ENCODE measurements at places on chromosomes 1 and 21. TPM values are rescaled to one million over a fixed set of nuclear protein-coding genes. Genes with fewer than 3 reads are reported as not detected.

DNA sequence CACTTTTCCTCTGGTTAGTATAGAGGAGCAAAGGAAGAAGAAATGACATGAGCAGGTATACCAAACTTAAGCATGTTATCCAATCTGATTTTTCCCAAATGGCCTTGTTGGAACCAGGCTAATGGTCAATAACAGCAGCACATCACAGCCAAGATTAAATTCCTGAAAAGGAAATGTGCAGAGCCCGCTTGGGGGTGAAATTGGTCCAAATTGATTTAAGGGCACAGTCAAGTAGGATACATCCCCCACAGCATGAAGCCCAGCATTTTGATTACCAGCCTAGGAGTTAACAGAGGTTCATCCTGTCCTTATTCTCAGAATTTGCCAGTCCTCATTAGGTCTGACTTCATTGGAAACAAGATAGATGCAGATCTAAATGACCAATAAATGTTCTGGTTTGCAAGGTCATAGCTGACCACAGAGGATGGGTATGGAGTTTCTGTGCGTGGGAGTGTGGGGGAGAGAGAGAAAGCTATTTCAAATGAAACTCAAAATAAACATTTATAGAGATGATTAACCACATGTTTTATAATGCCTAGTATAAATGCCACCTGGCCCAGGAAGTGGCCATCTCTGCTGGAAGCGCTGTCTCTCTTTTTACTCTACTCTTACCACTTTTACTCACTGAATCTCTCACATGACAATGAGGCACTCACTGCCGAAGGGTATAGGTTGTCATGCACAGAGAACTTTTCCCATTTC, 38.7 kb downstream of the RGS5 start:
- peaks cover 2% of the 10 kb centered on the region for H3K27me3 ChIP-seq
- H3K4me3 ChIP-seq: no peak overlapping the region
- H3K36me3 ChIP-seq: no peaks in the 10 kb centered on the region
- no peak overlapping the region for H3K27ac ChIP-seq
- H3K4me1 ChIP-seq: no peaks in the 10 kb centered on the region

DNA sequence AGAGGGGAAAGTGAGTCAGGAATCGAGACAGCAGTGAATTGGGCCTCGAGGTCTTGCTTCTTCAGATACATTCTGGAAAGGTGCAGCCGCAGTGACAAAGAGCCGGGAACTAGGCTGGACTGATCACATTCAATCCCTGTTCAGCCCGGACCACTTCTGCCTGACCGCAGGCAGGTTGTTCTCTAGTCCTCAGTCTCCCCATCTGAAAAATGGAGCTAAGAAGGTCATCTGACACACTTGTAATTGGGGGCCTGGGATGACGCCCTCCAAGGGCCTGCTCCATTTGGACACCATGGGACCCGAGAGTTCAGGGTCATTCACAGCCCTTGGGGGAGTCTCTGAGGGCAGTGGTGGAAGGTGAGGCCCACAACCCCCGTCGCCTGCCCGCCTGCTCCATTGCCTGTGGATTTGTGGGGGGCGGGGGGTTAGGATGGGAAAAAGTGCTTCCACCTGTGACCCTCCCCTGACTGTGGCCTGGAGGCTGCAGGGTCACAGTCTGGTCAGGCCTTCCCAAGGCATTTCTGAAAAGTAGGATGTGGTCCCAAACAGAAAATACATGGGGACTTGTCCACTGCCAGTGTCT, 87.9 kb upstream of the CSF3R start:
- DNase-seq: no peak
- peaks cover 69% of the 10 kb centered on the region for H3K4me1 ChIP-seq

The ADORA3 gene
- not detected for total RNA-seq

DNA sequence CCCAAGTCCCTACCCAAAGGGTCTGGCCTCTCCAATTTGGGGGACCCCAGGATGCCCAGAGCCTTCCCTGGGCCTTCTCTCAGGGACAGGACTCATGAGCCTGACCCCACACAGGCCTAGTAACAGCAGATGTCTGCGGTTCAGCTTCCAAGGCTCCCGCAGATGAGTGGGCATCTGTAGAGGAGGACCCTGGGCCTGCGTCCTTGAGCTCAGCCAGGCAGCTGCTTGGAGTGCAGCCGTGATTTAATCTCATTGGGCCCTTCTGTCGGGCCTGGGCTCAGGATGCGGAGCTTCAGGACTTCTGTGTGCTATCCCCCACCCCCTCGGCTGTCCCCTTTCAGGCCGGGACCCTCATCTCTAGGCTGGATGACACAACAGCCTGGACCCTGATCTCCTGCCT, 35.4 kb downstream of the IGSF21 start:
- H3K4me1 ChIP-seq: peaks cover 1% of the 10 kb centered on the region
- H3K36me3 ChIP-seq: no peaks in the 10 kb centered on the region
- no peak overlapping the region for H3K4me3 ChIP-seq

DNA sequence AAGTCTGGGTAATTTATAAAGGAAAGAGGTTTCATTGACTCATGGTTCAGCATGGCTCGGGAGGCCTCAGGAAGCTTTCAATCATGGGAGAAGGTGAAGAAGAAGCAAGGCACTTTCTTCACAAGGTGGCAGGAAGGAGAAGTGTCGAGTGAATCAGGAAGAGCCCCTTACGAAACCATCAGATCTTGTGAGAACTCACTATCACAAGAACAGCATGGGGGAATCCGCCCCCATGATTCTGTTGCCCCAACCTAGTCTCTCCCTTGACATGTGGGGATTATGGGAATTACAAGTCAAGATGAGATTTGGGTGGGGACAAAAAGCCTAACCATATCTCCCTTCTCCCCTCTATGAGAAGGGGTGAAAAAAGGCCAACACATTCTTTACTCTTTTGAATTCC, 11.2 kb upstream of the IVNS1ABP start:
- no peaks in the 10 kb centered on the region for H3K4me1 ChIP-seq
- no peak for DNase-seq
- no peak overlapping the region for H3K27ac ChIP-seq
- no peak overlapping the region for H3K4me3 ChIP-seq

DNA sequence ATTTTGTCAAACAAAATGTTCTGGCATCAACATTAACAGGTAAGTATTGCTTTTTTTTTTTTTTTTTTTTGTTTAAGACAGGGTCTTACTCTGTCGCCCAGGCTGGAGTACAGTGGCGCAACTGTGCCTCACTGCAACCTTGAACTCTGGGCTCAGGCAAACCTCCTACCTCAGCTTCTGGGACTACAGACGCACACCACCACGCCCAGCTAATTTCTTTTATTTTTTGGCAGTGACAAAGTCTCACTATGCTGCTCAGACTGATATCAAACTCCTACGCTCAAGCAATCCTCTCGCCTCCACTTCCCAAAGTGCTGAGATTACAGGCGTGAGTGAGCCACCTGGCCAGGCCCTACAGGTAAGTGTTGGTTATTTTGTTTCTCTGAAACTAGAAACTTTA, 2.4 kb downstream of the TUT4 start:
- peaks cover 2% of the 10 kb centered on the region for H3K27me3 ChIP-seq
- no peak overlapping the region for H3K27ac ChIP-seq
- DNase-seq: no peak
- peaks cover 3% of the 10 kb centered on the region for H3K4me1 ChIP-seq
- peaks cover 5% of the 10 kb centered on the region for H3K36me3 ChIP-seq

The ZNF697 gene
- 41.9 TPM for total RNA-seq

- no peaks in the 10 kb centered on the region for H3K36me3 ChIP-seq
- peak; percentile 52 for DNase-seq
- no peak within 1 kb of the TSS for H3K27ac ChIP-seq
- H3K4me1 ChIP-seq: peaks cover 8% of the 10 kb centered on the region
- H3K4me3 ChIP-seq: peak within 1 kb of the TSS; percentile 77
Measured at GRCh38 chr21:41425954-41426675, at the start of gene MX1. TSS of gene MX1 (plus strand) at chr21:41426239. CDS start at chr21:41432071, 5,832 bp downstream.

DNA sequence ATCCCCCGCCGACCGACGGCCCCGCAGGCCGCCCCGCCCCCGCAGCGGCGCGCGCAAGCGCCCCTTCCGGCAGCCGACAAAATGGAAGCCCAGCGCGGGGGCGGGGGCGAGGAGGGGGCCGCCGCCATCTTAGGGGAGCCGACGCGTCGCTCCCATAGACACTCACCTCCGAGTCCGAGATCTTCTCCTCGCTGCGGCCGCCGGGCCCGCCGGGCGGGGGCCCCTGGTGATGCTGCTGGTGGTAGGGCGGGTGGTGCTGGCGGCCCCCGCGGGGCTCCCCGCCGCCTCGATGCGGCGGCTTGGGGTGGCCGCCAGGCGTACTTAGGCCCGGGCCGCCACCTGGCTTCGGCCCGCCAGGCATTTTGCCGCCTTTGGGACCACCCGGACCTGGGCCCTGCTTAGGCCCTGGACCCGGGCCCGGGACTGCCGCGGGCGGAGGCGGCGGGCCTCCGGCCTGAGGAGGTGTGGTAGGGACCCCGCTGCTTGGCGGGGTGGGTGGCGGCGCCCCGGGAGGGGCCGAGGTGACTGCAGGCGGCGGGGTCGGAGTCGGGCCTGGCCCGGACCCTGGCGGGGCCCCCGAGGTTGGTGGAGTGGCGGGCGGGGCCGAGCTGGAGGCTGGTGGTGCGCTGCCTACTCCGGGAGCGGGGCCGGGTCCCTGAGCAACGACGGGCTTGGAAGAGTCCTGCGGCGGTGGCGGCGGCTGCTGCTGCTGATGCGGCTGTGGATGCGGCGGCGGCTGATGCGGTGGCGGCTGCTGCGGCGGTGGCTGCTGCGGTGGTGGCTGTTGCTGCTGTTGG, 691 bp downstream of the SFPQ start:
- H3K36me3 ChIP-seq: peaks cover 18% of the 10 kb centered on the region
- peaks cover 9% of the 10 kb centered on the region for H3K27me3 ChIP-seq
- peak overlapping the region; percentile 98 for H3K27ac ChIP-seq
- H3K4me3 ChIP-seq: peak overlapping the region; percentile 87
- DNase-seq: peak; percentile 91
- H3K4me1 ChIP-seq: peaks cover 25% of the 10 kb centered on the region

DNA sequence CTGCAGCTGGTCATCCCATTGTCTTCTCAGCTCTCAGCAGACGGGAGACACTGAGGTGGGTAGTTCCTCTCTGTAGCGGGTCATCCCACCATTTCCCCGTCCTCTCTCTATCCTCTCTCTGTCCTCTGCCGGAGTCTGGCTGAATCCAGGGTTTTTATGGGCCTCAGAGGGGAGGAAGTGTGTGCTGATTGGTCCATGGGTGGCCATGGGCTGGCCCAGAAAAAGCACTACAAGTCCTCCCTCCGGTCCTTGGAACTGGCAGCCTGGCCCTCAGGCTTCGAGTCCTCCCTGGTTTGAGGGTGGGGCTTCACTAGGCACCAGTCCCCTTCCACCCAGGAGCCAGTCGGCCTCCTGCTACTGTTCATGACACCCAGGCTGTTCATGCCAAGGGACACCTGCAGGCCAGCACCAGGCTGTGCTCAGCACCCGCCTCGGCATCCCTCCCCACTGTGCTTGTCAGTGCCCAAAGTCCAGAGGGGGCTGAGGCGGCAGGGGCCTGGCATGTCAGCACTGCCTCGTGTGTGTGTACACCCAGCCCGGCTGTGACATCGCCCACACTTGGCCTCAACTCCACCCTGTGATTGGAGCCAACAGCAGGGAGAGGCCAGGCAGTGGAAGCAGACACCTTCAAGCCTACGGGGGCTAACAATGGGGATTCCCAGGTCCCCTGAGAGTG, 23.0 kb upstream of the LRRC8C start:
- no peak overlapping the region for H3K4me3 ChIP-seq
- peaks cover 26% of the 10 kb centered on the region for H3K4me1 ChIP-seq
- DNase-seq: no peak
- H3K27me3 ChIP-seq: peaks cover 8% of the 10 kb centered on the region
- no peak overlapping the region for H3K27ac ChIP-seq

The SPRR2G gene
- not detected for total RNA-seq

The PTGFR gene
- not detected for total RNA-seq

DNA sequence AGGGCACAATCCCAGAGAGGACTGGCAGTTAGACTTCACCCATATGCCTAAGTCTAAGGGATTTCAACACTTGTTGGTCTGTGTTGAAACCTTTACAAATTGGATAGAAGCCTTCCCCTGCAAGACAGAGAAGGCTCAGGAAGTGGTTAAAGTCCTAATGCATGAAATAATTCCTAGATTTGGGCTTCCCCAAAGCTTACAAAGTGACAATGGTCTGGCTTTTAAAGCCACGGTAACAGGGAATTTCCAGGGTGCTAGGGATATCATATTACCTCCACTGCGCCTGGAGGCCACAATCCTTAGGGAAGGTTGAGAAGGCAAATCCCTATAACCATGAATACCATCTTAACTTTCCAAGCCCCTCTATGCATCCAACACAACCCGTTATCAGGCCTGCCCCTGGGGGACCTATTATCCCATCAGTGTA, 3.3 kb upstream of the FMO4 start:
- H3K4me1 ChIP-seq: no peaks in the 10 kb centered on the region
- no peaks in the 10 kb centered on the region for H3K36me3 ChIP-seq
- DNase-seq: no peak
- H3K27me3 ChIP-seq: peaks cover 2% of the 10 kb centered on the region
- H3K4me3 ChIP-seq: no peak overlapping the region

DNA sequence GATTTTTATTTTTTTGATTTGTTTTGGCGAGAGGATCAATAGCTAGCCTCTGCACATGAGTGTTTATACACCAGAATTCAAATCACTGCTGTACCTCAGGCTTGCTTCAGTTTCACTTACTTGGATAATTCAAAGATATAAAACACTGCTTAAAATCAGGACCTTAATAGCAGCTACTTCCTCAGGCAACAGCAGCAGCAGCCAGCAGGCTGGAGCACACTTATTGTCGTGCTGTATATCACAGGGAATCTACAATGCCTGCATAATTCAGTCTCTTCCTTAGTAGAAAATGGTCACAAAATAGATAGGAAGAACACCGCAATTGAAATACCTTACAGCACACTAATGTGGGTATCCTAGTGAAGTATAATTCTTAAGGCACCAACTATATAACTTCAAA, 497.3 kb downstream of the NEGR1 start:
- H3K36me3 ChIP-seq: no peaks in the 10 kb centered on the region
- H3K4me3 ChIP-seq: no peak overlapping the region
- no peaks in the 10 kb centered on the region for H3K27me3 ChIP-seq
- no peak for DNase-seq

The RHCE gene
- total RNA-seq: 1.2 TPM

DNA sequence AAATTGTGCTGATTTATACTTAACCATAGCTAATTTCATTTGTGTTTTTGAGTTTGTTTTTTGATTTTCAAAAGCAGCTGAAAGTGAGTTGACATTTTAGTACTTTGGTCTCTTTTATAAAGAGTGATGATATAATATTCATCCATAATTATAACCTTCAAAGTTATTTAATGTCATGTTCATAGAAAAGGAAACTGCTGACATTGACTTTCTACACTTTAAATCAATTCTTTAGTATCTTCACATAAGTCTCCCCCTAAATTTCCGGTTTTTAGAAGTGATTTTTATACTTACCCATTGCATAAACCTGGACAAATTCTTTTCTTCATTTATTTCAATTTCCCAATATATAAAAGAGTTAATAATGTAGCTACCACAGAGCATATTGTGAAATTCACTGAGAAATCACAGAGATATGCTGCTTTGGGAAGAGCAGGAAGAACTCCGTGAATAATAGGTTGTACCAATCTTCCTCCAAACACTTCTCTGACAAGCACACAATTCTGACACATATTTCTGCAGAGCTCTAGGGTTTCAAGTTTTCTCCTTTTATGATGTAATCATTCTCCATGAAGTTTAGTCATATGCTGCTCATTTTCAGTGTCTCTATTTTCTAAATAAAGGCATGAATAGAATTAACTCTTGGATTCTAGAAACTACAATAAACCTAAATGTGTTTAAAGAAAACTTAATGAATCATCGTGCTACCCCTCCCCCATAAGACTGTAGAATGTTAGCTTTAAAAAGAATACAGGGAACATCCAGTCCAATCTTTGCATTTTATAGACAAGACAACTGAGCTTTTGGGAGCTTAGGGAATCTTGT, 25.6 kb upstream of the CDC42BPA start:
- no peak overlapping the region for H3K4me3 ChIP-seq
- H3K36me3 ChIP-seq: peaks cover 14% of the 10 kb centered on the region
- no peak for DNase-seq
- H3K27me3 ChIP-seq: peaks cover 1% of the 10 kb centered on the region

The SFN gene
- 0.42 TPM for total RNA-seq
